ENCODE measurements at places on chromosomes 16 and 17.

- no peak for DNase-seq
Measured at GRCh38 chr17:82400830-82401229, 17.3 kb upstream of the HEXD start.

- no peak for DNase-seq
- H3K4me3 ChIP-seq: no peak overlapping the region
- no peaks in the 10 kb centered on the region for H3K27me3 ChIP-seq
- H3K4me1 ChIP-seq: no peaks in the 10 kb centered on the region
- no peak overlapping the region for H3K27ac ChIP-seq
- H3K36me3 ChIP-seq: peaks cover 21% of the 10 kb centered on the region
Measured at GRCh38 chr16:3223913-3224515, 10.9 kb downstream of the ZNF200 start.

DNA sequence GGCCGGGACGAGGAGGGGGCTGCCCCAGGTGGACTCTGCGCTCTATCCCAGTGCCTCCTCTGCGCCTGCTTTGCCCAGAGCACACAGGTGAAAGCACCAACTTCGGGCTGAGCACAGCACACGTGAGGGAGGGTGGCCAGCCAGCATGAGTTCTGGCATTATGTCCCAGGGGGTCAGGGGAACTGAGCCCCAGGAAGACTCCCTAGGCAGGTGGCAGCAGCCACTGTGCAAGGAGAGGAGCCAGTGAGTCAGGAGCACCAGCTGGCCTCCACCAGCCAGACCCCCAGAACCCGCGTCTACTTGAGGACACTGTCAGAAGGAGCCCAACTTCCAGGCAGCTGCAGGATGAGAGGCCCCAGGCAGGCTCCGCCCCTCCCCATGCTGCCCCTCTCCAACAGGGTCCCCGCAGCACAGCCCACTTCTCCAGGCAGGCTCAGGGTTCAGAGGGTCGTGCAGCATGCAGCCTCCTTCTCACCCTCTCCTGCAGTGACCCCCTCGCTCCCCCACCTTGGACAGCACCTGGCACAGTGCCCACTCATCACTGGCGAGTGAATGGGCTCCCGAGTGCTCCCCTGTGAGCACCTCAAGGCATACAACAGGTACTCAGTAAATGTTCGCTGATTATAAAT is 44.2 kb upstream of the RASD1 start:
- H3K4me3 ChIP-seq: no peak overlapping the region
- peaks cover 8% of the 10 kb centered on the region for H3K4me1 ChIP-seq
- H3K27ac ChIP-seq: no peak overlapping the region
- no peaks in the 10 kb centered on the region for H3K36me3 ChIP-seq
- no peaks in the 10 kb centered on the region for H3K27me3 ChIP-seq
- DNase-seq: no peak

GRCh38 chr17:80005360-80006338 is 30.0 kb downstream of the TBC1D16 start:
- peaks cover 16% of the 10 kb centered on the region for H3K36me3 ChIP-seq
- DNase-seq: peak; percentile 56
- H3K27me3 ChIP-seq: no peaks in the 10 kb centered on the region
- H3K4me1 ChIP-seq: no peaks in the 10 kb centered on the region

- DNase-seq: peak; percentile 89
- peaks cover 9% of the 10 kb centered on the region for H3K4me1 ChIP-seq
- H3K27ac ChIP-seq: peak overlapping the region; percentile 89
- no peaks in the 10 kb centered on the region for H3K27me3 ChIP-seq
Measured at GRCh38 chr17:46732754-46733398, 85.6 kb downstream of the WNT3 start.

- DNase-seq: no peak
- no peak overlapping the region for H3K27ac ChIP-seq
- peaks cover 9% of the 10 kb centered on the region for H3K4me1 ChIP-seq
- peaks cover 2% of the 10 kb centered on the region for H3K36me3 ChIP-seq
Measured at GRCh38 chr16:47028767-47029377, 55.4 kb upstream of the DNAJA2 start.
